GM03348 (cell line): ENCODE measurements at places on chromosomes 4 and X.

DNA sequence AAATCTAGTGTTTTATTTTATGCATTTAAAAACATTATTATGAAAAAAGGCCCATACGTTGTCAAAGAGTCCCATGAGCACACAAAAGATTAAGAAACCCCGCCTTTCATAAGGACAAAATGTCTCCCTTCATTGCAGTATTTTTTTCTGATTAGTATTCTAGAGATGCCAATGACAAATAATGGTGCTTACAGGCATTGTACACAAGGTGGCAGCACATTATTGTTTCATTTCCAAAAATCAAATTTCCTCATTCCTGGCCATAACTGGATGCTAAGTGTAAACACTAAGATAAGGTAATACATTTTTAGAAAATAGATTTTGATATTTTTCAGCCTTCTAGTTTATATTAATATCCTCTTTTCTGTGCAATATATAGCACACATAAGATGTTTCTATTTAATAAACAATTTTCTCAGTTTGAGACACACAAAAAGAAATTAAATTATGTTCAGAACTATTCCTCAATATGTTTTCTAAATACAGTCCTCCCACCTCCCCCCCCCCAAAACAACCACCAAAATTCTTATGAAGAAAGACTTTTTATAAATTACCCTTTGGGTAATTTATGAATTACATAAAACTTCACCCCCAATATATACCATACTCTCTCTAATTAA is 47.7 kb downstream of the TIGD2 start:
- peak; percentile 41 for DNase-seq

GRCh38 chr4:118869808-118870342 is 18.8 kb upstream of the SYNPO2 start:
- peak; percentile 61 for DNase-seq

DNA sequence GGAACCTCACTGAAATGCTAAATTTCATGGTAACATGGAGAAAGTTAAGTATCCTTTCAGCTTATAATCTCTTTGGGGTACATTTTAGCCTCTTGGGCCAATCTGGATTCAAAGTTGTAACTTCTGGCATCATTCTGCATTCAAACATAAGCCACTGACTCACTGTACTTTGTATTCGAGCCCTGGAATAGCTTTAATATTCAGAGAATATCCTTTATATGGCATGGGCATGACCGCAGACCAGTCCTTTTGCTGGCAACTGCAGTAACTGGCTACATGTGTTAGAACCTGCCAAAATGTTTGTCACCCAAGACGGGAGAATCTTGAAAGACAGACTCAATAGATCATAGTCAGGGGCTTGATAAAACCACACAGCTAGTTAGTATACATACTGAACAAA is 3.3 kb downstream of the GASK1B start:
- DNase-seq: peak; percentile 18

DNA sequence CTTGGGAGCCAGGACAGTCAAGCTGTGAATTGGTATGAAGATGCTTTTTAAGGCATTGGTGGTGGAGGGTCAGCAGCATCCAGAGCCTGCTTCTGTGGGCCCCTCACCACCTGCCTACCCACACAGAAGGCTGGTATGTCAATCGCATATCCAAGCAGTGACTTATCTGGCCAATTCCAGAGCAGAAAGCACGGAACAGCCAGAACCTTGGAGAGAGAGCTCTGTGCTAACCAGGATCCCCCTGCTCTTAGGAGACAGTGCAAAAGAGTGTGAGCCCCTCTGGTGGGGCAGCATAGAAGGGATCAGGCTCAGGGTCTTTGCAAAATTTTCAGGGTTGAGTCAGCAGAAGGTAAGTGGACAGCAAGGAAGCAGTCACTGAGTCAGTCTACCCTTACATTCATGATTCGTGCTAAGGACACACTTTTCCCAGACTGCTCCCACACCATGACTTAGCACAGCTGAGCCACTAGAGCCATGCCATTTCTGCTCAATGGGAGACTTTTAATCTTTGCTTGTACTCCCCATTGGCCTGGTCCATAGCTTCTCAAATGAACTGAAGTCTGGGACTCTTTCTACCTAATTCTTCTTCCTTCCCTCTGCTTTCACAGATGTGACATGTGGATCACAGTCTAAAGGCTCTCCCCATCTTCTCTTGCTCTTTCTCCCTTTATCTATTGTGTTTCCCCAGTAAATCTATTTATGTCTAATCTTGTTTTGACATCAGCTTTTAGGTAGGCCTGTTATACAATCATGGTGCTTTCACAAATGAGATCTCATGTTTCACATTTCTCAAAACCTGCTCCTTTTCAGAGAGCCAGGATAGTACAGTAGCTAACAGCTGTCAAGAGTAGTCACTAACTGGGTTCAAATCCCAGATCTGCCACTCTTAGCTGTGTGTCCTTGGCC is 20.0 kb downstream of the MORF4L2 start:
- DNase-seq: no peak

GRCh38 chr4:7750523-7750922 is 189.1 kb downstream of the AFAP1 start:
- DNase-seq: no peak

DNA sequence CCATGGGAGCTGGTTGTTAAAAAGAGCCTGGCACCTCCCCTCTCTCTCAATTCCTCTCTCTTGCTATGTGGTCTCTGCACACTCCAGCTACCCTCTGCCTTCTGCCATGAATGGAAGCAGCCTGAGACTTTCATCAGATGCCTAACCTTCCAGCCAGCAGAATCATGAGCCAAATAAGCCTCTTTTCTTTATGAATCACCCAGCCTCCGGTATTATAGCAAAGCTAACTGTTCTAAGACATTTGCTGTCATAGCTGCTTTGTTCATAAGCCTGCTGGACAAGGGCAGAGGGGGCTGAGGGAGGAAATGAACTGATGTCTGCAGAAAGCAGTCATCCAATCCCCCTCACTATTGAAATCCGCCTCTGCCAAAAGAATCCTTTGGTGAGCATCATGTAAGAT is 196.7 kb downstream of the ZNF330 start:
- no peak for DNase-seq

DNA sequence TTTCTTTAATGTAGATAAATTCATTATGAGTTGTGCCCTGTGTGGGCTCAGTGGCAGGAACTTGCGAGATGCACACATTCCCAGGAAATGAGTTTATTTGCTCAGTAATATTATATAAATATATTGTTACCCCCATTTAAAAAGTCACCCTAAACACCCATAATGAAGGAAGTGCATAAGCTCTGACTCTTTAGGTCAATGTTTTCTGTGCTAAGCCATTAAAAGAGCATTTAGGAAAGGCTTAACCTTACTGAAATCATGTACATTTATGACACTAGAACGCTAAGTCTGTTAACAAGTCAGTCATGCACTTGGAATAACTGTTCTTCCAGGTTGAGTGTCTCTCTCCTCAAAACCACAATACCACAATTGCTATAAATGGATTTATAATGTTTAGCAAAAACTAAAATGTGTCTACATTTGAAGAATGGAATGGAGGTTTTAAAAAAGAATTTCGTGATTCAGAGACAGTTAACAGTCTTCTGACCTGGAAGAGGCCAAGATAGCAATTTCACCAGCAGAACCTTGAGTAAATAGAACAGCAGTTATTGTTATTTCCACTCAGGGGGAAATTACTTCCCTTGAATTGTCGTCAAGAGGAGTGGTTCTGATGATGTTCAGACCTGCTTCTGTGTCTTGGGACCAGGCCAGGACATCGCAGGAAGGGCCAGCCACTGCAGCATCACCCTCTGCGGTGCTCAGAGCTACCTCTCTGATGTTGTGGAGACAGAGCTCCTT is 91.1 kb upstream of the VEGFC start:
- peak; percentile 70 for DNase-seq

GRCh38 chrX:69968950-69969349 is 80.8 kb downstream of the AWAT2 start:
- DNase-seq: no peak

GRCh38 chr4:113131621-113132020 is 82.2 kb downstream of the ANK2 start:
- no peak for DNase-seq

GRCh38 chr4:41307638-41308037 is 50.9 kb downstream of the UCHL1 start:
- DNase-seq: no peak

- peak; percentile 45 for DNase-seq
Observed at GRCh38 chr4:147479786-147480185, 1.1 kb upstream of the EDNRA start.

- no peak for DNase-seq
Observed at GRCh38 chr4:10017037-10017893, 4.0 kb downstream of the SLC2A9 start.

DNA sequence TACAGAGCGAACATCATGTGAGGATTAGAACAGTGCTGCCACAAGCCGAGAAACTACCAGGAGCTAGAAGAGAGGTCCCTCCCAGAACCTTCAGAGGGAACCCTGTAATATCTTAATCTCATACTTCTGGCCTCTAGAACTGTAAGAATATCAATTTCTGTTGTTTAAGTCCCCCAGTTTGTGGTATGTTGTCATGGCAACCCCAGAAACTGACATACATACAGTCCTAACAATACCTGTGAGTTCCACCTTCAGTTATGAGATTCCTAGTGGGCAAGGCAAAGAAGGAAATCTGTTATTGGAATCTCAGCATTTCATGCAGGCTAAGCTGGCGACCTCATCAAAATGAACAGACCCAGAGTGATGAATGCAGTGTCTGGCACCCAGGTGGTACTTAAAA is 42.5 kb downstream of the ZBTB49 start:
- DNase-seq: no peak

DNA sequence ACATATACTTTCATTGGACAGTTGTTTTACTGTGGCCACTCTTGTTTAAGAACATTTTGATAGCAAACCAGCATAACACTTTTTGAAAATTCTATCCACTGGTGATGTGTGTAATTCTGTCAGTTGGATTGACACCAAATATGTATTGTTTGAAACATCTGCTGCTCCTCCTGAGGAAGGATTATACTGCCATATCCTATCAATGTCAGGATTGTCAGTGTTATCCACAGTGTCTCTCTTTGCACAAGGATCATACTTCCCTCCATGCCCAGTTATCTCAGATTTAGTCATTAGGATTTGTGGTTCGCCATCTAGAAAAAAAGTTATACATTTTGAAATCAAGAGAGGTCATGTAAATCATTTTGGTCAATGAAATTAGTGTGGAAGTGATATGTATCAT is 1859.6 kb downstream of the C4orf33 start:
- DNase-seq: no peak

DNA sequence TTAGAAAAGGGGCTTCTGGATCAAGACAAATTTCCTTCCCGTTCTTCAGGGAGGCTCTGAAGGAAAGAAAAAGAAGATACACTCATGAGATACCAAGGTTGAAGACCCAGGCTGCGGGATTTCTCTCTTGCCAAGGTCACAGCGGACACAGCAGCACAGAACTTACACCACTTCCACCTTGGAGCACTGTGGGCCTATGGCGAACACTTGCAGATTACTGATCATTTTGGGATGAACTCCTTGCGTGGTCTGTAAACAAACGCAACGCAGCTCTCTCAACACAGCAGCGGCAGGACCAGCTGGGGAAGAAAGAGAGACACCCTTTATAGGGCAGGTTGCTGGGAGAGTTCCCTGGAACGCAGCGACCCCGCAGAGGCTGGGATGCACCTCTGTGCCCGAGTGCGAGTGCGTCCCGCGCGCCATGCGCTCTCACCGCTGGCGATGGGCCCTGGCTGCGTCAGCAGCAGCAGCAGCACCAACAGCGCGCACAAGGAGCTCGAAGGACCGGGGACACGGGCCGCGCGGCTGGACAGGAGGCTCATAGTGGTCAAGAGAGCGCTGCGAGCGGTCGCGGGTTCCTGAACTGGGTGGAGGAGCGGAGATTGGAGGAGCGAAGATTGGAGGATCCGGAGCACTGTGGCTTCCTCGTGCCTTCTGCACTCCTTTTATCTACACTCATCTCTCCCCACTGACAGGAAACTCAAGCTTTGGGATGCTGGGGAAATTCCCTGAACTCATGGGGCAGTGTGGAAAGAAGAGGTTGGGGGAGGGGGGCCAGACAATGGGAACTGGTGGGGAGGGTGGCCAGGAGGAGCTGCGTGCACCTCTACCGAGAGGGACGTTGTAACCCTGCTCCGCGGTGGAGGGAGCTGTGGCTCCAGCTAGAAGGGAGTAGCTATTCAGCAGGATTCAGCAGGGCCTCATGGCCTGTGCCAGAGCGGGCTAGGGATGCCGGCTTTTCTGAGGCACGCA is at the start of gene CXCL5:
CXCL5 (minus strand) TSS at position 638 of the 972 bp plus-strand sequence; CDS start at position 542, 96 bp downstream.
- DNase-seq: peak; percentile 20

DNA sequence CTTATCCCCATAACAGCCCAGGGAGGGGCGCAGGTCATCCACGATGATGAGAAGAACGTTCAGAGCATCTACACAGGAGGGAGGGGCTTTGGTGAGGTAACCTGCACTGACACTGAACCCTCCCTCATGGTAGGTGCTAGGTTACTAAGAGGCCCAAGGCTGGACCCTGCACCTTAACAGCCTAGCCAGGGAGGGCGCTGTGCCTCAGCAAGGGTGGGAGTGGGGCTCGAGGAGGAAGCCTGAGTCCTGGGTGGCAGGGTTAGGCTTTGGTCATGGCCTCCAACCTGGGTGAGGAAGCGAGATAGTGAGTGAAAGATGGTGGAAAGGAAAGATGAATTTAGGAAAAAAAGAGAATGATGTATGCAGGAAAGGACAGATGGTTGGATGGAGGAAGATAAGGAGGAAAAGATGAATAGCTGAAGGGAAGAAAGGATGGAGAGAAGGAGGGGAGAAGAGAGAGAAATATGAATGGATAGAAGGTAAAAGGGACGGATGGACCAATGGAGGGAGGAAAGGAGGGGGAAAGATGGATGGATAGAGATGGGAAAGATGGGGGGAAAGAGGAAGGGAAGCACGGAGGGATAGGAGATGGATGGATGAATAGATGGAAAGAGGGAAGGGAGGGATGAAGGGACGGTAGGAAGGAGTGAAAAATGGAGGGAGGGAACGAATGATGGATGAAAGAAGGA is 736 bp downstream of the IDS start:
- DNase-seq: peak; percentile 13

DNA sequence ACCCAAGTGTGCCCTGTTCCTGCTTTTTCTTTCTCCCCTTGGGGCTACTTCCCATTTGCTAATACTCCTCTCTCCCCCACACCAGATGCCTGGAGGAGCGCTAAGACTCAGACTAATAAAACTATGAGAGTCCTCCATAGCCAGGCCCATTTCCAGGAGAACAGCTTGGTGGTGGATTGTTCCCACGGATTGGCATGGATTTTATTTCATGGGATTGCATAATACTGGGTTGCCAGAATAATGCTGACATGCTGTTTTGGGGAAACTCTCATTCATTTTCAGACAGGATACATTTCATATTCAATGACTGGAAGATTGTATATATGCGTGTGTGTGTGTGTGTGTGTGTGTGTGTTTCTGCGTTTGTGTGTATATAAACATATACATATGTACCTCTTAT is 447.5 kb upstream of the PITX2 start:
- DNase-seq: peak; percentile 24

- no peak for DNase-seq
Observed at GRCh38 chr4:90002441-90003062, 107.9 kb downstream of the MMRN1 start.
